ENCODE measurements at places on chromosomes 1 and 21.

GRCh38 chr1:198167436-198167934 lies 10.7 kb downstream of the NEK7 start:
- DNase-seq, result peak; percentile 26

DNA sequence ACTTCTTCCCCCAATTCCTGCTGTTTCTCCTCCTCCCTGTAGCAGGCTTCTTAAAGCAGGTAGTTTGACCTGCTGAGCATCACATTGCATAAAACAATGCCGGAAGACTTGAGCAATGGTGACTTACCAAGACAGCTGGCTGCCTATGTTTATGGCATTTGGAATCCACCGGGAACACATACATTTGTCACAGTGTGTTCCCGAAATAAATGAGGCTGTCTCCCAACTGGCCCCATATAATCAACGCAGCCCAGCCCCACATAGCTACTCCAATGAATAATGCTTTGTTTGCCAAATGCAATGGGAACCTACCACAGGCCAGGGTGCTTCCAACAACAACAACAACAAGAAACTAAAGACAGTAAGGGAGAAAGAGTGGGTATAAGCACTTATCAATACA lies 186.1 kb upstream of the MAP1LC3C start:
- no peak for DNase-seq

GRCh38 chr1:151920149-151920548 lies 10.8 kb upstream of the THEM4 start:
- DNase-seq, result no peak

- DNase-seq, result no peak
These were observed 1.5 kb downstream of the MRAP start for GRCh38 chr21:32300117-32300681.

- DNase-seq, result peak; percentile 48
These were observed 14.7 kb upstream of the CSF1 start for GRCh38 chr1:109895720-109896504.

DNA sequence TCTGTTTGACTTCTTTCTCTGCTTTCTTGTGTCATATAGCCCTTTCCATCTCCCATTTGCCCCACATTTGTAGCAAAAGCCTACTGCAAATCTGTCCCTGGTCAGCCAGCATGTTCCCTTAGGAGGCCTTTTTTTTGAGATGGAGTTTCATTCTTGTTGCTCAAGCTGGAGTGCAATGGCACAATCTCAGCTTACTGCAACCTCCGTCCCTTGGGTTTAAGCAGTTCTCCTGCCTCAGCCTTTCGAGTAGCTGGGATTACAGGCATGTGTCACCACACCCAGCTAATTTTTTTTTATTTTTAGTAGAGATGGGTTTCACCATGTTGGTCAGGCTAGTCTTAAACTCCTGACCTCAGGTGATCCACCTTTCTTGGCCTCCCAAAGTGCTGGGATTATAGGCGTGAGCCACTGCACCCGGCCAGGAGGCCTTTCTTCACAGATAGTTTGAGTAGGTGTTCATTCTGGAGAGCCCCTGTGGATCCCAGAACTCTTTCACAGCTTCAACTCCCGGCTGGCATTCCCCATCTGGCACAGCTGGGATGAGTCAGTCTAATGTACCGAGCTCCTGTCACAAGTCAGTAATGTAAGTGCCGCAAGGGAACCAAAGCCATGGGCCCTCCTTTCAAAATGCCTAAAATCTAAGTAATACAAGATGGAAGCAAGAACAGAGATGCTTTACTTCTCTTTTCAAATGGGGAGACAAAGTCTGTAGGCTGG lies 9.4 kb upstream of the NHLH1 start:
- DNase-seq, result no peak

Data from stromal cell of bone marrow (primary cell).